Naive thymus-derived CD8-positive, alpha-beta T cell (primary cell): ENCODE measurements at places on chromosomes 5 and 9. TPM values are rescaled to one million over a fixed set of nuclear protein-coding genes. Genes with fewer than 3 reads are reported as not detected.

The OSMR gene
- not detected for total RNA-seq

GRCh38 chr5:176609724-176610434, at the start of gene GPRIN1:
TSS of gene GPRIN1 (minus strand) at chr5:176610156. CDS start at chr5:176599834, 10,322 bp downstream.
- no peak for DNase-seq

The CERCAM gene
- 1.7 TPM for total RNA-seq

The MARCHF11 gene
- not detected for total RNA-seq

The GLRA1 gene
- total RNA-seq, result not detected

The TXNDC8 gene
- total RNA-seq, result not detected

GRCh38 chr5:179612577-179613459, 10.7 kb downstream of the HNRNPH1 start:
- no peak for DNase-seq

The C9orf153 gene
- 0.77 TPM for total RNA-seq

DNA sequence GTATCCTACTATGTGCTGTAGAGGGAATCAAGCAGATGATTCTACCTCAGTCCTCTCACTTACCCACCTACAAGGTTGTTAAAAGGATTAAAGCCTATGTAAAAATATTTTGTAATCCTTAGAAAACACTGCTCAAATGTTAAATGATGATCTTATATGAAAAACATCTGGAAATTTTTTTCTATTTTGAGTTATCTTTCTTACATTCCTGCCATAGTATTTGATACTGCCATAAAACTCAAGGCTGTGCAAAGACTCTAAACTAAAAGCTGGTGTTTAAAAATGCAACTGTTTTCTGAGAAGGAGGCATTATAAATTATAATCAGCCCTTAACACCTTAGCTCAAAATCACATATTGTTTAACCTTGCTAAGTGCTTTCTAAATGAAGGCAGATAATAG, 474.2 kb downstream of the PRELID2 start:
- no peak for DNase-seq

DNA sequence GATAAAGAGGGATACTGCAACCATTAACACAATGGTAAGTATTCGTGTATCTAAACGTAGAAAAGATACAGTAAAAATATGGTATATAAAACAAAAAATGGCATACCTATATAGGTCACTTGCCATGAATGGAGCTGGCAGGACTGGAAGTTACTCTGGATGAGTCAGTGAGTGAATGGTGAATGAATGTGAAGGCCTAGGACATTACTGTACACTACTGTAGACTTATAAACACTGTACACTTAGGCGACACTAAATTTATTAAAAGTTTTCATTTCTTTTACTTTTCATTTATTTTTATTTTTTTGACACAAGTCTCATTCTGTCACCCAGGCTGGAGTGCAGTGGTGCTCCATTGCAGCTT, 14.1 kb downstream of the TDRD7 start:
- DNase-seq, result no peak

DNA sequence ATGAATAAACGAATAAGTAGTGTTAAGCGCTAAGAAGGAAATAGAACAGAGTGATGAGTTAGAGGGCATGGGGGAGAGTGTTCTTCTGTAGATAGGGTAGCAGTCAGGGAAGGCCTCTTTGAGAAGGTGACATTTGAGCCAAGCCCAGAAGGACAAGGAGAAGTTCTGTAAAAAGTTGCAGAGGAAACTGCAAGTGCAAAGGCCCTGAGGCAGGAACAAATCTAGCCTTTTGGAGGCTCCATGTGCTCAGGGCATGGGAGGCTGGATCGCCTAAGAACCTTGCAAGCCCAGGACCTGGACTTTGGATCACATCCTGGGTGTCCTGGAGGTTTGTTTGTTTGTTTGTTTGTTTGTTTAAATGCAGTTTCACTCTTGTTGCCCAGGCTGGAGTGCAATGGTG, 8.0 kb downstream of the EIF4E1B start:
- DNase-seq, result no peak

The MCC gene
- total RNA-seq, result 2.9 TPM

DNA sequence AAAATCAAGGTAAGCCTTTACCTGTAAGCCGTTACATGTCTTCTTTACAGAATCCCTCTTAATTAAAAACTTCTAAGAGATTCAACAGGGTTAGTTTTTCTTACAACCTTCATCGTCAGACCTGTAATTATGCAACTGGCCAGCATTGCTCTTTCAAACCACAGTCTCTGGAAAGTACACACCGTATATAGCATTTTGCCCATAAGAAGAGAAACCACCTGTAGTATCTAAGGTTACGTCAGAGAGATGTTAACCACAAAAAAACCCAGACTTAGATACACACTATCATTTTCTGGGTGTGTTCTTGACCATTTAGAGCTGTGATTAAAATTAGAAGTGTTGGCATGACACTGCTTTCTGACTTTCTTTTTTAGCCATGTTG, 140.0 kb downstream of the MUSK start:
- no peak for DNase-seq

DNA sequence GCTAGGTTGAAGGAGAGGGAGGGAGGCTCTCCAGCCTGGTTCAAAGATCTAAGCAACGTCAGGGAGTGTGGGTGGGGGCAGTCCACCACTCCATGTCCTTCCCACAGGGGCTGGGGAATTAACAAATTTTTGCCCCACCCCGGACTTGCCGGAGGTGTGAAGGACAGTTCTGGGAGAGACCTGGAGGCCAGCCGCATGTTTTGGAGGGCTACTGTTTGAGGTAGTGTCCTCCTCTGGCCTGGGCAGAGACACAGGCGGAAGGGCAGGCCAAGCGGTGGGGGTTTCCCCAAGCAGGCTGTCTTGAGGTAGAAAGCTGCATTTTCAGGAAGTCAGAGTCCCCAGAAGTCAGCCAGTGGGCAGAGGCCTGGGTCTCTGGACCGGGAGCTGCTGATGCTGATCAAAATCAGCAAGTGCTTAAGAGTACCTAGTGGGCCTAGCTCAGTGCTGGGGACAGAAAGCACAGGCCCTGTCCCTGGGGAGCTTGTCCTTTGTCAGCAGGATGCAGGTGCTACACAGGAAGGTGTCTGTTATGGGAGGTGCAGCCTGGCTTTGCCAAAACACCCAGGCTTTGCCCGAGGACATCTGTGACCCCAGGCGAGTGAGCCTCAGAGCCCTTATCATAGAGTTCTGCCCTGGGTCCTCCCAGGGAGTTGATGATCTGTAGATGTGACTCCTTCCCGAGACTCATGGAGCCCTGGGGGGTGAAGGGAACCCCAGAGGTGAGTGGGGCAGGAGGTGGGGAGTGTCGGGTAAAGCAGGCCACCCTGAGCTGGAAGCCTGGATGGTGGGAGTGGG, 18.5 kb downstream of the JADE2 start:
- peak; percentile 23 for DNase-seq

The IL33 gene
- total RNA-seq, result not detected

- no peak for DNase-seq
These were observed 10.0 kb downstream of the SLC2A8 start for GRCh38 chr9:127406799-127407491.

DNA sequence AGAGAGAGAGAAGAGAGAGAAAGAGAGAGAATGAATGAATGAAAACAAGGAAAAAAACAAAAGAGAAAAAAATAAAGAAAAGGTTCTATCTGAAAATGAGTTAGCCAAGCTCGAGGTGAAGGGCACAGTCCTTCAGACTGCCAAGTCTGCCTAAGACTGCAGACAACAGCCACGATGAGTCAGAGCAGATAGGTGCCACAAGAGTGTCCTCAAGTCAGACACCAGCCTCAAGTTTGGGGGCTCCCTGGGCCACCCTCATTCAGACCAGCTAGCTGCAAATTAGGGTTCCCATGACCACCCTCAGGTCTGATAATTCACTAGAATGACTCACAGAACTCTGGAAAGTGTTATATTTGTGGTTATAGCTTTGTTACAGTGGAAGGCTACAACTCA, 13.9 kb upstream of the HABP4 start:
- DNase-seq, result no peak

DNA sequence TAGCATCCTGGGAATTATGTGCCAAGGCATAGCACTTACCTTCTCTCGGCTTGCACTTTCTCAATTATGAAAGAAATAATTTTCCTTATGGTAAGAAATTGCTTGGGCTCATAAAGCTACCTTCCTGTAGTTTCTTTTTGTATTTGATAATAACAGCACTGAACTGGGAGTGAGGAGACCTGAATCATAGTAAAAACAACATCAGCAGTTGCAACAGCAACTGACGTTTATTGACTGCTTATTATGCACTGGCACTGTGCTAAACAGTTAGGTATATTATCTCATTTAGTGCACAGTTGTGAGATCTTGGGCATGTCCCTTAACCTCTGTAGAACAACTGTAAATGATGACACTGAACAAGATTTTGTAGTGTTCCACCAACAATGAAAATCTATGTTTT, 135.2 kb downstream of the DOCK2 start:
- no peak for DNase-seq

The NIM1K gene
- 0.26 TPM for total RNA-seq

The TESK1 gene
- total RNA-seq, result 44.4 TPM

DNA sequence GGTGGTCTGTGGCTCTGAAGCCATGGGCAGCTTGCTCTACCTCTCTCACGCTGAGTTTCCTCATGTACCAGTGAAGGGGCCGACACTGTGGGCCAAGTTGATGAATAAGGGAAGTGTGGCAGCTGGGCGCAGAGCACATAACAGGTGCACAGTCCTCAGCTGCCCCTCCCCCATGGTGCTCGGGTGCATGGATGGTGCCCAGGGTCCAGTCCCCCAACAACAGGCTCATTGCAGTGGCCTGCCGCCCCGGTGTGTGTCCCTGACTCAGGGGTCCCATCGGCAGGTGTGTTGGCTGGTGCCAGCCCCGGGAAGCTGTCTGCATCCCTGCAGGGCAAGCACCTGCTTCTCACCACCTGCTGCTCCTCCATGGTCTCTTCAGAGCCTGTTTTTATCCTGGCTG, 36.6 kb downstream of the COL5A1 start:
- DNase-seq, result no peak

GRCh38 chr5:17056141-17056631, 120.1 kb upstream of the MYO10 start:
- DNase-seq, result no peak

- DNase-seq, result no peak
These were observed 179.7 kb upstream of the ANKRD55 start for GRCh38 chr5:56412601-56413379.

The KCNV2 gene
- not detected for total RNA-seq

The CENPH gene
- total RNA-seq, result 9.7 TPM

- no peak for DNase-seq
These were observed 29.1 kb upstream of the KCNIP1 start for GRCh38 chr5:170474489-170475274.

DNA sequence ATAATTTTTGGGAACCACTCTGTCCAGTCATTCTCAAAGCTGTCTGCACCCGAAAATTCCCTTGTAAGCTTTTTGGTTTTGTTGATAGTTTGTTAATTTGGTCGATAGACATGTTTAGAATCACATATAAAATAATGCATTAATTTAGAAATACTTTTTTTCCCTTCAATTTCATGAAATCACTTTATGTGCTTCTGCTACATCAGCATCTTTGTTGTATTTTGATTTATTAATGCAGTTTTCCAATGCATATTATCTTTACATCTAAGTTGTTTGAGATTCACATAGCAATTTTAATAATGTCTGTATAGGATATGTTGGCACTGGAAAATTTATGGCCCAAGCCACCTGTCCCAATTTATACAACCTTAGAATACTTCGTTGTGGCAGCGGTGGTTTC, 60.6 kb upstream of the SV2C start:
- no peak for DNase-seq

The FAM81B gene
- not detected for total RNA-seq

The CEL gene
- 1.6 TPM for total RNA-seq

- no peak for DNase-seq
These were observed 21.7 kb downstream of the PHF2 start for GRCh38 chr9:93597871-93598646.

The PTPN3 gene
- total RNA-seq, result not detected

DNA sequence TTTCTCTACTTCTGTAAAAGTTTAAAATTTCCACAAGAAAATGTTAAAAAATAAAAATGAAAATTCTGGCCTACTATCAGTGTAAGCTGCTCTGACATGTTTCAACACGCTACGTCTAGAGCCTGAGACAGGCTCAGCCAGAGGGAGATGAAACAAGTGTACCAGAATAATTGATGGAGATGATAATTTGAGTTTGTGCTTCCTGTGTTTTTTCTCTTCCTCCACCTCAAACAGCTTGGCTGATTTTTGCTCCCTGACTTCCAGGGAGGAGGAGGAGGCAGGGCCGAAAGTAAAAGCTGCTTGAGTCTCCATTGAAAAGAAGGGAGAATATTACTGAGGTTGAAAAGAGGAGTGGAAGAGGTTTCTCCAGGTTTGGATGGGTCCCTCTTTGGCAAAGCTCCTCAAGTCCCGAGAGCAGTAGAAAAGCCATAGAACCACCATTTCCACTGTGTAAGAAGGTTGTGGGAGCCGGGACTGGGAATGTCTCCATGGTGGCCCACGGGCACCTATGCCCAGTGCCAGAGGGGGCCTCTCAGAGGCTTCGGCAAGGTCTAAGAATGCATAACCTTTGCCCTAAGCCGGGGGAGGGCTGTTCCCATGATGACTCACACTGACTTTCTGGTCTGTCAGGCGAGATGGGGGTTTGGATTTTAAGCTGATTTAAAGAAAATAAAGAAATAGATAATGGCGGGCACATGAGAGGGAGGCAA, 95.1 kb downstream of the HRH2 start:
- DNase-seq, result no peak

- DNase-seq, result no peak
These were observed 14.5 kb upstream of the AUH start for GRCh38 chr9:91376239-91376638.

The QRFP gene
- not detected for total RNA-seq

DNA sequence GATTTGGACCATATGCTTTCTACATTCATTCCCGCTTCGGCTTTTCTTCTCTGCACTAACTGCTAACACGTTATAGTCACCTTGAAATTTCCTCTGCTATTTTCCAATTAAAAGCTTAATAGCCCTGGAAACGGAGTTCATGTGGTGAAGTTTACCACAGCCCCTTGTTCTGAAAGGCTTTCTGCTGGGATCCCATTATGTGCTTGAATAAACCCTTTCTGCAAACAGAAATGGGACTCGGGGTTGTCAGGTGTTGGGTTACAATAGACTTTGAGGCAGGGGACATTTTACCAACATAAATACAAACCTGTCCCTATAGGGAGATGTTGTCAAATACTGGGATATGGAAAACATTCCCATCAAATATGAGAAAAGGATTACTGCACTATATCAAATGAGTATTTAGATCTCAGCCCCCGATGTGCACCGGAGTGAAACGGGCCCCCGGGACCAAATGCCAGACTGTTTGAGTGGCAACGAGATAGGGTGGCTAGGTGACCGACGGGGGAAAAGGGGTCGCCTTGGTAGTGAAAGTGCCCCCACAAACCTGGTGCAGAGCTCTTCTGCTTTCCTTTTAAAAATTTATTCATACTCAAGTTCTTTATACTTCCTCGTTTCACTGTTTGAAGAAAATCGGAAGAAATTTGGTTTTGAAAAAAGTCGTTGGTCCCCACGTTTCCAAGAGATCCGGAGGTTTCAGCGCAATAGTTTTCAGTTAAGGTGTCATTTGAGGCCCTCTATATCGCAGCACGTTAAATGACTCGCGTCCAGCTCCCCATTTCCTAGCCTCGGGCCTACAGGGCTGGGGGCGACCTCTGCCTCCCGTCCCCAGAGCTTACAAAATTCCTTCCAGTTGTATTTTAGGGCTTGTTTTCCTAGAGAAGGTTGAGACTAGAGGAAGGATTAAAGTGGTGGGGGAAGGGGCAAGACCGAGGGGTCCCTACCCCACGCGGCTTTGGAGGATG, 2.1 kb upstream of the DMRT3 start:
- DNase-seq, result no peak

The PCDHA1 gene
- total RNA-seq, result not detected

The ZBED3 gene
- total RNA-seq, result 8.4 TPM

- DNase-seq, result no peak
These were observed 55.7 kb upstream of the SPDL1 start for GRCh38 chr5:169527863-169528262.

GRCh38 chr5:36605241-36605640, 1.2 kb upstream of the SLC1A3 start:
- no peak for DNase-seq
